ENCODE measurements at places on chromosomes 6 and 20.

- DNase-seq, result no peak
Measured at GRCh38 chr6:2502096-2502997, 248.4 kb downstream of the MYLK4 start.

GRCh38 chr6:127385668-127386430 is 42.4 kb upstream of the ECHDC1 start:
- no peak for DNase-seq

DNA sequence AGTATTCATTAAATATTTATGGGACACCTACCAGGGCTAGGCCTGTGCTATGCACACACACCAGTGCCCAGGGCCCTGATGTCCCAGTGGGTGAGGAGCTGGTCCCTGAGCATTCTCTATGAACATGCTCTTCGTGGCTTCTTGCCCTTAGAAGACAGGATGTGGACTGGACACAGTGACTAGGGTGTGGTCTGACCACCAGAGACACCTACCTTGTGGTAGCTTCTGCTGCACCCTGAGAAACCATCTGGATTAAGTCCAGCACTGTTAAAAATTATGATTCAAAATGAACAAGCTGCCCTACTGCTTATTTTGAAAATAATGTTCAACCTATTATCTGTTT is 112.9 kb upstream of the RPS6KA2 start:
- no peak for DNase-seq

DNA sequence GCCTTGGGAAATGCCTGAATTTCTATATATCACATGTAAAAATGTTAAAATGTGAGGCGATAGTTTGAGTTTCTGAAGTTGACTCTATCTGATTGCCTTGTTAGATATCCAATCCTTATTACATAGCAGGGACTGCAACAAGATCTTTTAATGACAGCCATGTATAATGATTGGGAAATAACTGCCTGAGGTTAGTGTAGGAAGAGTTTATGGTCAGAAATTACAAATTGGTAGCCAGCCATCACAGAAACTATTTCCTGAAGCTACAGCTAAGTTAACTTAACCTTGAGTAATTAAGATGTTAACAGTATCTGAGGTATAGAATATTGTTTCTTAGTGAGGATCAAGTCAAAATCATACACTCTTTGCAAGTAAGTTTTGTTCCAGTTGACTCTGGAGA is 41.0 kb downstream of the AKIRIN2 start:
- no peak for DNase-seq

GRCh38 chr6:128672023-128672422 is 151.6 kb upstream of the PTPRK start:
- no peak for DNase-seq

DNA sequence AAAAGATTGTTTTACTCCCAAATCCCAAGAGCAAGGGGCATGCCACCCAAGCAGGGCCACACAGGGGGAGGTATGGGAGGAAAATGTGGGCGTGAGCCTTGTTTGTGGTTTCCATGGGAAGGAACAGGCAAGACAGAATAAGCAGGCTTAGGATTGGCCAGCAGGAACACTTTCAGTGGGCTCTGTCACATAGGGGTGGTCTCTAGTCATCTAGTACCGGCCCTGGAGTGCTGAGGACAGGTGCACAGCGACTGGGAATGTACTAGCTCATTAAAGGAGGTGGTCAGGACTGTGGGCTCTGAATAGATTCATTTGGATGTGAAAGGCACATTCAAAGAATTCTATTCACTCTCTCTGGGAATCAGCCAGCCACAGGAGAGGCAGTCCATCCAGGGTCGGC is 175.6 kb downstream of the TBC1D7 start:
- DNase-seq, result no peak

- no peak for DNase-seq
Measured at GRCh38 chr6:28209753-28210535, 15.1 kb upstream of the ZSCAN9 start.

DNA sequence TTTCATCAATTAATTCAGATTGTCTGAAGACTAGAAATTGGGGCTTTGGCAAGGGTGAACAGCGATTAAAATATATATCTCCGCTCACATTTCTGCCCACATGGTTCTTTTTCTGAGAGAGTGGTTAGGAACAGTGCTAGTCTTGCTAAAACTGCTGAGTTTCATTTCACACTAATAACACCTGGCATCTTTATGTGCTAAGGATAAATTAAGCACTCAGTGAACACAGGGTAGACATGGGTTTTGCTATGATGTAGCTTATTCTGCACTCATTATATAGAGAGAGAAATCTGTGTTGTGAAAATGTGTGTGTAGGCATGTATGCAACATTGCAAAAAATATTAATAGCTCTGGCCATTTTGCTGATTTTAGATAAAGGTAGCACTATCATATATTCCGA is 623.4 kb upstream of the FLRT3 start:
- DNase-seq, result no peak

DNA sequence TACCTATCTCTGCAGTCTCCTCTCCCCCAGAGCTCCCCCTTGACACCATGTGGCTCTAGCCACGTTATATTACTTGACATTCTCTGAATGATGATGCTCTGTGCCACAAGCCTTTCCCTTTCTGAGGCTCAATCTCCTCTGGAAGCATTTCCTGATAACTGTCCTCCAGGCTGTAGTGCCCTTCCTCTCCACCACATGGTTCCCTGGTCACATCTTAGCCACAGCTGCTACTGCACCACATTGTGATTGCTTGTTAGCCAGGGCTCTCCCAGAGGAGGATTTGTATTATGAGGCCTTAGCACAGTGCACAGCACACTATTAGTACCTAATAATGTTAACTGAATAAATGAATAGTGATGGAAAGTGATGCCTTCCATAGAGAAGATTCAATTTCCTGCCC is 63.9 kb upstream of the RCAN2 start:
- no peak for DNase-seq

DNA sequence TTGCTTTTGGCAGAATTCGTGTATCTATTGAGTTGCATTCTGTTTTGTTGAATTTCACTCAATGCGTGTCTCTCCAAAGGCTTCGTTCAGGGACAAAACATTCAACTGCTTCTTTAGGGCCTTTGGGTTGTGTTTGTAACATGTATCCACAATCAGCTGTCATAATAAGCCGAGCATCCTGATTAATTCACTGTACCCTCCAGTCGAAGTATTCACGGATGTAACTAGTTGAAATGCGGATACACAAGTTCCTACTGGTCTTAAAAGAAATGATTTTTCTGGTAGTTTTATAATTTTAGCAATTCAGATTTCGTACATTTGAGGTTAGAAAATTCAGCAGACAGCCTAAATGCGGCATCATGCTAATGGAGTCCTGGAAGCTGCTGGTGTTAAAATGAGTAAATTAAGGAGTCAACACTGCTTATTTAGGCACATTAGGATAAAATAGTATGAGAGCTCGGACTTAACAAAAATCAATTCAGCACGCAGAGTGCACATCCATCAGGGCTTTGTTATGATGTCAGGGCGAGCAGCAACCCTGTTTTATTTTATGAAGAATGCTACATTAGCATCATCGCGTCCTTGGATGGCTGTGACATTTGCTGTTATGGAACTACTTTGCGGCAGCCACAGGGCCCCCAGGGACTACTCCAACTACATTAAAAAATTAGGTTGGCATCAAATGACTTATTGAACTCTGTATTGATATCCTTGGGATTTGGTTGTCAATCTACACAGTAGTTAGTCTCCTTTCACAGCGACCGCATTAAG is 489.3 kb upstream of the FLRT3 start:
- no peak for DNase-seq

Measured in NCI-H510A (cell line).